Activated T-helper 1 cell treated with anti-CD3 and anti-CD28 coated beads, Interleukin-2, amount 50 U/mL, for 16 hours (primary cell): ENCODE measurements at places on chromosomes 2 and 18.

GRCh38 chr2:159140070-159140769 is 146.3 kb downstream of the WDSUB1 start:
- DNase-seq: no peak

- no peak for DNase-seq
These were observed 140.7 kb downstream of the PTRHD1 start for GRCh38 chr2:24652265-24653182.

DNA sequence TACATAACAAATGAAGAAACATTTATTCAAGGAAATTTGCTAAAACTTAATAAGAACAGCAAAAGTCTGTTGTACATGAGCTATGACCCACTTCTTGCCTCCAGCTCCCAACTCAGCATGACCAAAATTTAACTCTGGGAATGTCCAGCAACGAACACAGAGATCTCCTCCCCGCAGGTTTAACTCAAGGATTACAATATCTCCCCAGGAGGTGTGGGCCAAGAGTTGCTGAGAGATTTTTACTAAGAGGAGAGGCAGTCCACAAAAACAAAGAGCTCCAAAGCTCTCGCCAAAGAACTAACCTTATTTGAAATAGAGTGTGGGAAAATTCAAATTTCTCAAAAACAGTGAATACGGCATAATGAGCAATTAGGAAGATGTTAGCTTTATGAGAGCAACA is 318.5 kb downstream of the GRB14 start:
- no peak for DNase-seq

DNA sequence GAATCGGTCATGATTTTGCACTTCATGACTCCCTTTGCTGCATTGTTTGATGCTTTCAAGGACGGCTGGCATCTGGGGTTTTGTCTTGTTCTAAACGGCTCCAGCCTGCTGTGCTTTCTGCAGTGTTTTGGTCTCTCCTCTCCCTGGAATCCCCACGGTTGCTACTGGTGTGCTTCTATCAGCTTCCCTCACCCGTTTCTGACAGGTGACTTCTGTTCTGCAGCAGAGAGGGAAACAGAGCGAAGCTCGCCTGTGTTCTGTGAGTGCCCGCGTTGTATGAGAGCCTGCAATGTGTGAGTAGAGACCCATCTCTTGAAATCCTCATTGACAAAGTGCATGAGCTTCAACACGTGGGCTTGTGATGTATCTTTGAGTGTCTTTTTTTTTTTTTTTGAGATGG is 102.8 kb downstream of the DCDC2C start:
- DNase-seq: no peak
